IMR-90 (cell line): ENCODE measurements at places on chromosomes 1 and 21. TPM values are rescaled to one million over a fixed set of nuclear protein-coding genes. Genes with fewer than 3 reads are reported as not detected.

The TMPRSS2 gene
- total RNA-seq = not detected in 2 replicates

The LCE6A gene
- not detected in 2 replicates for total RNA-seq

The SMIM11 gene
- total RNA-seq = 6.9 and 8.8 TPM in 2 replicates

The KLF17 gene
- 0.28 and 0.36 TPM in 2 replicates for total RNA-seq

The POMGNT1 gene
- total RNA-seq = 45.3 and 54.8 TPM in 2 replicates

The PPIAL4G gene
- not detected in 2 replicates for total RNA-seq

The MIB2 gene
- 17.2 and 18.1 TPM in 2 replicates for total RNA-seq

The RYR2 gene
- total RNA-seq = not detected in 2 replicates
